ENCODE measurements at places on chromosomes 16 and 17.

GRCh38 chr17:66165537-66166123 is 26.3 kb downstream of the CEP112 start:
- no peaks in the 10 kb centered on the region for H3K36me3 ChIP-seq
- H3K4me3 ChIP-seq, result no peak overlapping the region
- H3K27ac ChIP-seq, result no peak overlapping the region
- H3K4me1 ChIP-seq, result no peaks in the 10 kb centered on the region
- no peak for DNase-seq

DNA sequence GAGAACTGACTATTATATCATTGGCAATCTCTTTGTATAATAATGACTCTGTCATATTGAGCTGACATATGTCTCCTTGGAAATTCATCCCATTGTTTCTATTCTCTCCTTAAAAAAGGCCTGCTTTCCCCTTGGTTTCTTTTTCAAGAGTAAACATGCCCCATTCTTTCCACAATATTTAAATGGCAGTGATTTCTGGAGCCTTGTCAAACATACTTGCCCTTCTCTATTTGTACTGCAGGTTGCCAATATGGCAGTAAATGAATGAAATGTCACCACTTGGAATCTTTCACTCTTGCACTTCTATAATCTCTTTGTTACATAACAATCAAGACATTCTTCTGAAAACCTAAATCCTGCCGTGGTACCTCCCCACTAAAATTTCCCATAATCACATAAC is 1265.1 kb upstream of the CDH8 start:
- no peaks in the 10 kb centered on the region for H3K4me1 ChIP-seq
- H3K4me3 ChIP-seq, result no peak overlapping the region
- H3K27ac ChIP-seq, result no peak overlapping the region
- no peaks in the 10 kb centered on the region for H3K36me3 ChIP-seq

DNA sequence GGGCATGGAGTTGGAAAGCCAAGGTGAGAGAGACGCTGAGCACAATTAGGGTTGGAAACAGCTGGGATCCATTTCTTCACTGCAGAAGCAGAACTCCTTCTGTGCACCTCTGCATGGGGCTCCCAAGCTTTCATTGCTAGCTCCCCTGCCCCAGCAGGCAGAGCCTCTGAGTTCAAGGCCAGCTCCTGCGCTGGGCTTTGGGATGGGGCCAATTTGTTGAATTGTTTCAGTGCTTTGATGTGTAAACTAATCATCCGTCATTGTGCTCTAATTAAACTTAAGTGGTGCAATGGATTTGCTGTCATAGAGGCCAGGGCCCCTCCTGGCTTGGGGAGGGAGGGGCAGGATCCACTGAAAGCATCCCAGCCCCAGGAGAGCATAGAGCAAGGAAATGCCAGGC is 13.5 kb upstream of the LYRM9 start:
- DNase-seq, result no peak
- H3K27me3 ChIP-seq, result peaks cover 20% of the 10 kb centered on the region
- no peak overlapping the region for H3K4me3 ChIP-seq
- no peaks in the 10 kb centered on the region for H3K36me3 ChIP-seq
- H3K27ac ChIP-seq, result no peak overlapping the region
- H3K4me1 ChIP-seq, result no peaks in the 10 kb centered on the region

GRCh38 chr16:68636818-68637217 is 8.3 kb upstream of the CDH3 start:
- H3K27me3 ChIP-seq, result no peaks in the 10 kb centered on the region
- H3K27ac ChIP-seq, result no peak overlapping the region
- DNase-seq, result no peak
- H3K4me1 ChIP-seq, result no peaks in the 10 kb centered on the region

DNA sequence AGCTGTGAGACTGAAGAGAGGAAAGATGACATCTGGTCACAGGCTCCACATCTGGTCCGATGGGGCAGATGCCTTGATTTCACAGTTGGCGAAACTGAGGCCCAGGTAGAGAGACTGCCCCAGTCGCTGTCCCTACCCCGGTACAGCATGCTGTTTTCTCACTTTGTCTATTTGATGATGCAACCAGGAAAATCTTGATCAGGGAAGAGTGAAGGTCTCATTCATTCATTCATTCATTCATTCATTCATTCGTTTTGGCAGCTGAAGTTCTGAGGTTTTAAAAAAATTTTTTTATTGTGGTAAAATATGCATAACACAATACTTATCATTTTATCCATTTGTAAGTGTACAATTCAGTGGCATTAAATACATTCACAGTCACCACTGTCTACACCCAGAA is 19.7 kb downstream of the CMIP start:
- no peak for DNase-seq
- H3K4me3 ChIP-seq, result no peak overlapping the region
- no peaks in the 10 kb centered on the region for H3K27me3 ChIP-seq

DNA sequence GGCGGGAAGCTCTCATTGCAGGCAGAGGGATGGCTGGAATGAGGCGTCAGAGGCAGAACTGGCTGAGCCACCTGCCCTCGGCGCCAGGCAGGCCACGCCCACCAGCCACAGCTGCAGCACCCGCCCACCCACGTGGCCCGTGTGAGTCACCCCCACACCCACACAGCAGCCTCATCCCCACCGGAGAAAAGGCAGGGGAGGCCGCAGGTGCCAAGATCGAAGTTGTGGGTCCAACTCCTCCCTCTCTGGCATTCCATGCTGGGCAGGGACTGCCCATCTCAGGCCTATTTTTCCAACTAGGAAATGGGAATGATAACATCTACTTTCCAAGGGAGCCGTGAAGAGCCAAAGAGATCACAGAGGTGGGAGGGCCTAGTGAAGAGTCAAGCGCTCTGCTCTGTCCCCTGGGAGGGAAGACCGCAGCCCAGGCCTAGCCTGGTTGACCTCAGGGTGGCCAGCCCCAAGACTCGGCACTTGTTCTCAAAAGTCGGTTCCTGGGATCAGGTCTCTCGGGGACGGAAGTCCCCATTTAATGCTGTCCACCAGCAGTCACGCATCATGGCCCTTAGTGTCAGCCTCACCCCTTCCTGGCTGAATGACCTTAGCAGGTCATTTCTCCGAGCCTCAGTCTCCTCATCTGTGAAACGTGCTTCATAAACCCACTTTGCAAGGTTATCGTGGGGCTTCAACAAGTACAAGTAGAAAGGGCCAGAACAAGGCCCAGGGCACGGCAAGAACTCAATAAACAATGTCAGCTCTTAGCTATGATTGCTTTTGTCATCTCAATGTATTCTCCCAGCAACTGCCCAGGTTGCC is at the start of gene TRPV3:
TSS of gene TRPV3 (minus strand) at position 45 of the 816 bp plus-strand sequence. CDS start 2,962 bp downstream, outside the sequence.
- H3K27ac ChIP-seq, result no peak within 1 kb of the TSS
- no peaks in the 10 kb centered on the region for H3K27me3 ChIP-seq
- no peaks in the 10 kb centered on the region for H3K36me3 ChIP-seq
- peak; percentile 37 for DNase-seq
- no peaks in the 10 kb centered on the region for H3K4me1 ChIP-seq

- H3K27ac ChIP-seq, result no peak overlapping the region
- H3K27me3 ChIP-seq, result peaks cover 2% of the 10 kb centered on the region
- H3K4me3 ChIP-seq, result no peak overlapping the region
- H3K4me1 ChIP-seq, result no peaks in the 10 kb centered on the region
- DNase-seq, result no peak
Observed at GRCh38 chr17:49101054-49101534, 31.5 kb upstream of the B4GALNT2 start.

- no peak overlapping the region for H3K27ac ChIP-seq
- H3K4me1 ChIP-seq, result no peaks in the 10 kb centered on the region
- H3K4me3 ChIP-seq, result no peak overlapping the region
- H3K36me3 ChIP-seq, result no peaks in the 10 kb centered on the region
Observed at GRCh38 chr16:87506423-87507350, 13.9 kb upstream of the ZCCHC14 start.

GRCh38 chr16:11691771-11692170 is 23.5 kb downstream of the SNN start:
- H3K27me3 ChIP-seq, result no peaks in the 10 kb centered on the region
- no peak overlapping the region for H3K27ac ChIP-seq
- no peak overlapping the region for H3K4me3 ChIP-seq
- DNase-seq, result no peak

- DNase-seq, result no peak
- H3K27me3 ChIP-seq, result peaks cover 22% of the 10 kb centered on the region
- H3K27ac ChIP-seq, result no peak overlapping the region
- H3K4me3 ChIP-seq, result peak overlapping the region; percentile 97
- peaks cover 31% of the 10 kb centered on the region for H3K4me1 ChIP-seq
Observed at GRCh38 chr17:80414508-80414802, 512 bp upstream of the ENDOV start.

DNA sequence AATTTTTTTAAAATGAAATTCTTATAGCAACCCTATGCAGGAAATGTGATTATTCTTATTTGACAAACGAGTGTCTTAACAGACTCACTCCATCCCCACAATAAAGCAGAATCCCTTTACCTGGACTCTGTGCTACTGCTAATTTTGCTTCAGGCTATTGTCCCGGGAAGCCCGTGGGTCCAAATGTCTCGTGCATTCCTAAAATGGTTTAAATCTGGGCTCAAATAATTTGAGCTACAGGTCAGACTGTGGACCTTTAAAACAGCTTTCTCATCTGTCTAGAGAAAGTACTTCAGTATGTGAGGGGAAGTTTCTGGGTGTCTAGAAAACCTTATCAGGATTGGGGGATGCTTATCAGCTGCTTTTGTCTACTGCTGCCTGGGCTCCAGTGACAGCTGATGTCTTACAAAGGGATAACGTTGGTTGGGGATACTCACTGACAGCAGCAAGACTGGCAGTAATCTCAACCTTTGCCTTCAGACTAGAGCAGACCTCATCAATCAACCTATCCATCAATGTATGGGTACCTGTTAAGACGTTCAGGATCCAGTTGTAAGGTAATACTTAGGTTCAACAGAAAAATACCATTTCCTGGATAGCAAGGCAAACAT is 197.9 kb upstream of the CDH11 start:
- H3K27me3 ChIP-seq, result no peaks in the 10 kb centered on the region
- H3K27ac ChIP-seq, result no peak overlapping the region
- no peaks in the 10 kb centered on the region for H3K4me1 ChIP-seq

- DNase-seq, result no peak
- no peaks in the 10 kb centered on the region for H3K27me3 ChIP-seq
- no peaks in the 10 kb centered on the region for H3K4me1 ChIP-seq
- H3K36me3 ChIP-seq, result peaks cover 10% of the 10 kb centered on the region
- no peak overlapping the region for H3K27ac ChIP-seq
Observed at GRCh38 chr17:18005496-18005895, 32.8 kb downstream of the DRC3 start.

GRCh38 chr17:70922268-70922667 is 752.9 kb downstream of the KCNJ2 start:
- no peaks in the 10 kb centered on the region for H3K27me3 ChIP-seq
- no peak for DNase-seq
- H3K4me1 ChIP-seq, result no peaks in the 10 kb centered on the region
- H3K36me3 ChIP-seq, result no peaks in the 10 kb centered on the region

GRCh38 chr17:57999496-58000017 is 7.5 kb downstream of the SRSF1 start:
- H3K27ac ChIP-seq, result peak overlapping the region; percentile 47
- H3K4me1 ChIP-seq, result peaks cover 5% of the 10 kb centered on the region
- no peak for DNase-seq
- peaks cover 37% of the 10 kb centered on the region for H3K36me3 ChIP-seq

DNA sequence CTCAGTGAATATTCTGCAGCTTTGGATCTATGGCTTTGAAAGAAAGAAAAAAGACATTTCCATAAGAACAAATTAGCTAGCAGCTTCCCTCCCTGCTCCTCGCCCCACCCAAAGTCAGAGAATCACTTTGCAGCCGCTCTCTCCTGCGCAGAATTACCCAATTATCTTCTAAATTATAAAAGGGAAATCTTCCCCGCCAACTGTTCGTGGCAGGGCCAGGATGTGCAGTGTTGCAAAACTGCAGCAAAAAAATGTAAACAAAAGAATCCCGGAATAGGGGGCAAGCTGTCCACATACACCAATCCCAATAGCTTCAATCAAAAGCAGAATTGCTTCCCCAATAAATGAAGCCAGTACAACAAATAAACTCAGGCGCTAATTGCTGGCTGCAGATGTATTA is 510.6 kb downstream of the RBFOX1 start:
- DNase-seq, result no peak
- no peaks in the 10 kb centered on the region for H3K4me1 ChIP-seq
- no peak overlapping the region for H3K27ac ChIP-seq

DNA sequence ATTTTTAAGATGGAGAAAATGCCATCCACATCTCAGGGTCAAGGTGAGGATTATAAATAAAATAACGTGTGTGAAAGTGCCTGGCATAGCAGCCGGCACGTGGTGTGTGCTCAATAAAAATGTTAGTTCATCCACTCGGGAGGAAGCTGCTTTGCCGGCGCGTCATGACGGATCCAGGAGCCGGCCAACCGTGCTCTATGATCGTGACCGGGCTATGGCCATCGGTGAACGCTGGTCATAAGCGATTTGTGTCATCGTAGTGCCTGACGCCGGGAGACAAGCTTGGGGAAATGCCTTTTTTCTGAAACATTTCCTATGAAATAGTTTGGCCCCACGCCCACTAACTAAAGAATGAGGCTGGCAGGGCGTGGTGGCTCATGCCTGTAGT is 74.0 kb downstream of the CMC2 start:
- H3K27ac ChIP-seq, result no peak overlapping the region
- peaks cover 12% of the 10 kb centered on the region for H3K4me1 ChIP-seq
- DNase-seq, result no peak
- H3K36me3 ChIP-seq, result no peaks in the 10 kb centered on the region
- no peak overlapping the region for H3K4me3 ChIP-seq

- H3K27ac ChIP-seq, result no peak overlapping the region
- no peaks in the 10 kb centered on the region for H3K36me3 ChIP-seq
- no peaks in the 10 kb centered on the region for H3K4me1 ChIP-seq
Observed at GRCh38 chr16:21101631-21102420, 48.8 kb downstream of the DNAH3 start.

DNA sequence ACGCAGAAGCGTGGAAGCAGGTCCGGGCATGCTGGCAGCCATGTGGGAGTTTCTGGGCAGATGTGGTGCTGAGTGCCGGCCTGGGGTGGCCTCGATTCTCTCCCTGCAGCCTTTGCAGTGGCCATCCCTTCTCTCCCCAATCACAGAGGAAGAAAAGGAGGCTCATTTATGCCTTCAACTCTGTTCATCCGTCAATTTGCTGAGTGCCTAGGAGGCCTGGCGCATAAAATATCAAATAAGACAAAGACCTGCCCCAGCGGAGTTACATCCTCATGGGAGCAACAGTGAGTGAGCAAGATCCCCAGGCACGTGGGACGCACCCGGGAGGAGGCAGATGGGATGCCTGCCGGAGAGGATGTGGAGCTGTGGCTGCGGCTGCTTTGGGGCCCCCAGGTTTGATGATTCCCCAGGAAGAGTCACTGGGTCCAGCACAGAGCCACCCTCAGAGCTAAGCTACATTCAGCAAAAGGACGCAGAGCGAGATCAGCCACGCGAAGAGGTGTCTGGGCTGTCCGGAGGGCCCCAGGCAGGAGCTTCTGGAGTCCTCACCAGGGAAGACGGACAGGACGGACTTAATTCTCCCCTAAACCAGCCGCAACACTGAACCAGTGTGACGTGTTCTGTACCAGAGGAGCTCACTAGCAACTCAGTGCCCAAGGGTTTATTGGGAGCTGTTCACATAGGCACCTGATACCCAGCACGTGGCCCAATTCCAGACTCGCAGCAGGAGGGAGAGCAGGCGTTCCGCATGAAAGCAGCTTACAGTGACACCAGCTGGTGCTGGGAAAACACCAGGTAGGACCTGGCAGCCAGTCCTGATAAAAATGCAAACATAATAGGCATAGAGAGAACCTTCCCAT is 11.3 kb downstream of the CA5A start:
- no peak overlapping the region for H3K27ac ChIP-seq
- no peak for DNase-seq
- H3K36me3 ChIP-seq, result no peaks in the 10 kb centered on the region
- peaks cover 6% of the 10 kb centered on the region for H3K4me1 ChIP-seq
